ENCODE measurements at places on chromosomes 12 and 14.

- no peak for DNase-seq
These were observed 376.7 kb downstream of the ALG10 start for GRCh38 chr12:34398706-34399630.

DNA sequence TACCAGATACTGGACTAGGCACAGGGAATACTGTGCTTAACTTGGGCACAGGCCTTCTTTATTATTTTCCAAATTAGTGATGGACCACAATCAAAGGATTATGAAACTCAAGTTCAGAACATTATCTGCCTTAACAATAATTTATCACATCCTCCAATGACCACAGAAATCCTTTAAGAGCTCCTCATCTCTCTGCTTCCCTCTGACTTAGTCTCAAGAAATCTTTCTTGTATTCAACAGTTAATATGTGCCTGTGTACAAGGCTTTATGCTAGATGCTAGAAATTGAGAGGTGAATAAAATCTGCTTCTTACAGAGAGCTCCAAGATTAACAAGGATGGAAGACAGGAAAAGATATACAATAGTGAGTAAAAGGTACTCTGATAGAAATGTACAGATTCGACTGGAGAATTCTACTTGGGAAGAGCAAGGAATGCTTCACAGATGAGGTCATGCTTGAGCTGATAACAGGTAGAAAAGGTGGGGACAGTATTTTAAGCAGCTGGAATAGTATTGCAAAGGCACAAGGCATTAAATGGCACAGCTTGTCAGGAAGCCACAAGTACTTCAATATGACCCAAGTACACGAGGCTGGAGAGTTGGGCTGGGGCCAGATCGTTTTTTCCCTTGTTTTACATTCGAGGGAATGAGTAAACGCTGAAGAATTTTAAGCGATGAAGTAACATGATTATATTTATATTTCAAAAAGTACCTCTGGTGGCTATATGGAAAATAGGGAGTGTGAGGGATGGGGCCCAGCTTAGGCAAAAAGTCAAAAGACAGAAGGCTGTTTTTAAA lies 55.1 kb upstream of the ARID2 start:
- DNase-seq = peak; percentile 79

DNA sequence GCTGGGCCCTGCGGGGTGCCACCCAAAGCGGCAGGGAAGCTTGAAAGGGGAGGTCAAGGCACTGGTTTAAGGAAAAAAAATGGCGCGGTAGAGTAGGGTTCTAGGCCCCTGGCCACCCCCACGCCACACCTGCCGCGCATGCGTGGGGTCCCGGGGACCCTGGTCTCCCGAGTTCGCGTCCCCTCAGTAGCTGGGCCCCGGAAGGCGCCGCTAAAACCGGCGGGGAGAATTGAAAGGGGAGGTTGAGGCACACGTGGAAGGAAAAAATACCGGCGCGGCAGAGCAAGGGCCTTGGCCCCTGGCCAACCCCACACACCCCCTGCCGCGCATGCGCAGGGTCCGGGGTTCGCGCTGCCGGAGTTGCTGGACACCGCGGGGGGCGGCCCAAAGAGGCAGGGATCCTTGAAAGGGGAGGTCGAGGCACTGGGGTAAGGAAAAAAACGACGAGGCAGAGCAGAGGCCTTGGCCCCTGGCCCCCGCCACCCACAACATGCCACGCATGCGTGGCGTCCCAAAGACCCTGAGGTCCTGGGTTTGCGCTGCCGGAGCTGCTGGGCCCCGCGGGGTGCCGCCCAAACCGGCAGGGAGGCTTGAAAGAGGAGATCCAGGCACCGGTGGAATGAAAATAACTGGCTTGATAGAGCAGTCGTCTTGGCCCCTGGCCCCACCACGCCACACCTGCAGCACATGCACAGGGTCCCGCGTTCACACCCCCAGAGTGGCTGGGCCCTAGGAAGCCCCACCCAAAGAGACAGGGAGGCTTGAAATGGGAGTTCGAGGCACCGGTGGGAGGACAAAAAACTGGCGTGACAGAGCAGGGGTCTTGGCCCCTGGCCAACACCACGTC lies 314.5 kb downstream of the ALG10 start:
- no peak for DNase-seq

GRCh38 chr12:88763536-88764100 lies 183.3 kb upstream of the KITLG start:
- DNase-seq = peak; percentile 8

DNA sequence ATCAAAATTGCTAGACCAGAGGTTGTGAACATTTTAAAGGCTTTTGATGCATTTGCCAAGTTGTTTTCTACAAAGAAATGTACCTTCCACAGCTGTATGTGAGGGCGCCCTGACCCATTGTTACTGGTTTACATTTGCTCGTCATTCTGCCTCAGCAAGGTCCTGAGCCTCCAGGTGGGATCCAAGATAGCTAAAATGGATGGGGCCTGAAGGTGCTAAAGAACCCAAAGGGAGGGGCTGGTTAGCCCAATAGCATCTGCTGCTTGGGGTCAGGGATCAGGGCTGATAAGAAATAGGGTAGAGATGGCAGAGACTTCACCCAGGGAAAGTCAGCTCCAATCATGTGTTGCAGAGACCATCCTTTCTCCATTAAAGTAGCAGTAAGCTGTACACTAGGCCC lies 43.1 kb downstream of the GALNT16 start:
- DNase-seq = no peak

DNA sequence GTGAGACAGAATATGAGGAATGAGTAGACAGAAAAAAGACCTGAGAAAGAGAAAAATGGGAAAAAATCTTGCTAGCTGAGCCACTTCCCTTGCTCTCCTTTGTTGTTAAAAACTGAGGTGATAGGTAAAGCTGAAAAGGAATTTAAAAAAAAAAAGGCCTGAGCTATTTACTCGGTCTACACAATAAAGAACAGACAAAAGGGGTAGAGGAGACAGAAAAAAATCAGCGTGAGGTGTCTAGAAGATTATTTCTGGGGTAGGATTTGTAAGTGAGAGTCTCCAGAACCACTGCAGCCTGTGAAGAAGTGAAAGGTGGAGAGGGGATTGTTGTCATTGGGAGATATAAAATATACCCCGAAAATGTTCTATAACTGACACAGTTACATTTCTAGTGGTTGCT lies 98.8 kb downstream of the EXOC5 start:
- no peak for DNase-seq

GRCh38 chr12:93261505-93262094 lies 116.1 kb upstream of the NUDT4 start:
- no peak for DNase-seq

- no peak for DNase-seq
These were observed 4.3 kb downstream of the TINF2 start for GRCh38 chr14:24238123-24238522.

DNA sequence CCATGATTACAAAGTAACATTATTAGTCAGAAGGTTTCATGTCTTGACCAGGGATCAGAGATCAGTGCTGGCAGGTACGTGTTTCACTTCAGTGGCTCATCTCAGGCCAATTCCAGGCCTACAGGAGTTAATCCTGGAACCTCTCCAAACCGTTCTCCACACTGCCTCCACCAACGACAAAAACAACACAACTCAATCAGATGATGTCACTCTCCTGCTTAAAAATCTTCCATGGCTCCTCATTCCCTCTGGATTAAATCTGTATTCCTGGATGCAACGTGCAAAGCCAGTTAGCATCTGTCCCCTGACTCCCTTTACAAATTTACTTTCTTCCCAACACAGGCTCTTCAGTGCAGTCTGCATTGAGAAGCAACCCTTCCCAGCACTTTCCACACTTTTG lies 34.3 kb upstream of the TXNRD1 start:
- DNase-seq = peak; percentile 89

DNA sequence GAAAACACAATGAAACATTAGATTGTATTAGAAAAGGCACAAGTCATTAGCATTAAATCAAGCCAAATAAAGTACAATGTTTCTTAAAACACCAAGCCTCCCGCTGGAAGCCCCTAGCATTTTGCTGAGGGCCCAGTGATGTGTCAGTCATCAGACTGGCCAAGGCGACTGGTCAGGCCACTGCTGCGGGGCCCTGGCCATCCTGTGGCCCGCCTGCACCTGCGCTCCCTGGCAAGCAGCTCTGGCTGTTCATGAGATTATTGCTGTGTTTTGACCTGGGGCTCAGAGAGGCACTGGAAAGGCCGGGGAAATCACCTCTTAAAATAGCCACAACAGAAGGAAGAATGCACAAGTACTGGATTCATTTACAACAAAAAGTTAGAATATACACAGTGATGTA lies 24.2 kb upstream of the AMN start:
- DNase-seq = no peak

Data from fibroblast of mammary gland (primary cell).